ENCODE measurements at places on chromosomes 4 and X.

- DNase-seq: no peak
These were observed 38.6 kb downstream of the MXRA5 start for GRCh38 chrX:3307881-3308280.

GRCh38 chr4:106365613-106366012 is 3.0 kb downstream of the GIMD1 start:
- no peak for DNase-seq

- DNase-seq: no peak
These were observed 230.3 kb downstream of the UNC5C start for GRCh38 chr4:95318483-95318882.

GRCh38 chr4:34250562-34250961 is 1993.8 kb downstream of the ARAP2 start:
- DNase-seq: no peak

DNA sequence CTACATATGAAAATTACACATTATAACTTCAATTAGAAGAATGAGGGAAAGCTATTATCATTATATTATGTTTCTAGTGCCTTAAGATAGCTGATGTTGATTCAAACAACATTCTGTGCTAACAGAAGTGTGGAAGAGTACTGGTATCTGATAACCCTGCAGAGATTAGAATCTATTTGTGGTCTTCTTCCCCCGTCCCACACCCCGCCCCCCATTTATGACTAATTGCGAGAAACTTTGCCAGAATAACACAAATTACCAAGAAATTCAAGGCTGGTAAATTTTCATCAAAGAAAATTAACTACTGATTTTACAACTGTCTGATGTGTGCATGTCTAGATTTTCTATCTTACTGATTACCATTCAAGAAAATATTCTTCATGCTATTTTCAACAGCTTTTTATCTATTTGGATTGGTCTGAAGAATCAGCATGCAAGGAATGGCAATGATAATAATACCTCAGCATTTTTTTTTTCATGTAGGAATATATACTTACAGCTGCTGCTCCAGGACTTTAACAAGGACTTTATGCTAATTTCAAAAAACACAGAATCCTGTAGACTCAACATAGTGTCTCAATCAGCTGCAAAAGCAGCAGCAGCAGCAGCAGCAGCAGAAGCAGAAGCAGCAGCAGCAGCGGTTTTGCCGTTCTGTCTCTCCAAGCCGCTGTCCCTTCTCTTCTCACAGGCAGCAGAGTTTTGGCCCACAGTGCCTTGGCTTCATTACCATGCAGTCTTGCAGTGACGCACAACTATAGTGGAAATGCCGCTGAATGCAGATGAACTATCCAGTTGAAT is 126.7 kb downstream of the FRYL start:
- peak; percentile 91 for DNase-seq

GRCh38 chr4:139458543-139458942 is 4.6 kb downstream of the RAB33B start:
- DNase-seq: no peak

All from globus pallidus (tissue), 1 donor.